ENCODE measurements at places on chromosomes 1 and 21. TPM values are rescaled to one million over a fixed set of nuclear protein-coding genes. Genes with fewer than 3 reads are reported as not detected.

The GJA4 gene
- total RNA-seq, result 0.58 TPM

The SH2D5 gene
- 4.0 TPM for total RNA-seq

The KRTAP8-1 gene
- not detected for total RNA-seq

The TNFRSF8 gene
- total RNA-seq, result under 0.01 TPM

The C1orf116 gene
- total RNA-seq, result not detected

The REN gene
- not detected for total RNA-seq

The CADM3 gene
- not detected for total RNA-seq

The LRRC39 gene
- 1.4 TPM for total RNA-seq

The LCE1A gene
- total RNA-seq, result not detected

The DENND2C gene
- 3.7 TPM for total RNA-seq

The UBE2J2 gene
- total RNA-seq, result 31.3 TPM

The ZCCHC17 gene
- total RNA-seq, result 55.2 TPM

The DRAXIN gene
- total RNA-seq, result 0.56 TPM

The SLC35D1 gene
- total RNA-seq, result 15.5 TPM

All from regular cardiac myocyte (primary cell).